Activated naive CD8-positive, alpha-beta T cell treated with anti-CD3 and anti-CD28 coated beads for 36 hours (primary cell): ENCODE measurements at places on chromosomes 16 and 17. TPM values are rescaled to one million over a fixed set of nuclear protein-coding genes. Genes with fewer than 3 reads are reported as not detected.
A peak's percentile ranks its signal among the peaks of the same experiment; 100 is the strongest.

- peak; percentile 76 for DNase-seq
Measured at GRCh38 chr16:84013787-84014569, 28.6 kb downstream of the SLC38A8 start.

DNA sequence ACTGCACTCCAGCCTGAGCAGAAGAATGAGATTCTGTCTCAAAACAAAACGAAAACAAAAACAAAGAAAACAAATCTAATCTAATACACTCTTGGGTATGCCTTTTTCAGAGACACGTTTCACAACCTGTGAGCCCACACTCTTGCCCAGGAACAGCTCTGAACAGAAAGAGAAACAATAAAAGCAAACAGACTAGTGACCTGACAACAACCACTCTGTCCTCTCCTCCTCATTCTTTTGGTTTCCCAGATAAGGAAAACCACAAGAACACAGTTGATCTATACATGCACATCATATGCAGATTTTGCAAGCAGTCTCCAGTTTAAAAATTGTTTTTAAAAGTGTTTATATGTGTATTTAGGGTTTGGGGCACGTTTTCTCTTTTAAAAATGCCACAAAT, 1.3 kb downstream of the MKS1 start:
- DNase-seq = no peak

GRCh38 chr17:46771561-46772474, 46.7 kb downstream of the WNT3 start:
- peak; percentile 33 for DNase-seq

Gene INPP5K
- total RNA-seq = 18.1 TPM

Gene C1QTNF8
- not detected for total RNA-seq

DNA sequence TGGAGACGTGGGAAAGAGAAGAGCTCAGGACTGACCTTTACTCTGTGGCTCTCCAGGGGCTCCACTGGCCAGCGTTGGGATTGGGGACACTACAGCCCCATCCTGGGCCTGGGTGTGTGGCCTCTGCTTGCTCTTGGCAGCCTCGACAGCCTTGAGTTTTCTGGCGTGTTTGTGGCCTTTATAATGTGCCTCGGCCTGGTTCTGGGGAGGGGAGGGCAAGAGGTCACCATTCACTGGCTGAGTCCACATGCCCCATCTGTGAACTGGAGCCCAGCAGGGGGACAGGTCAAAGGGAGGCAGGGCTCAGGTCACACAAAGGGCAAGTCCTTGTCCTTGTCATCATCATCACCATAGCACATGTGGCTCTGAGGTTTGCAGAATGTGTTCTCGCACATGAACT, 11.7 kb downstream of the NKIRAS2 start:
- no peak for DNase-seq

- DNase-seq = peak; percentile 30
Measured at GRCh38 chr17:40063187-40063771, 514 bp downstream of the THRA start.

DNA sequence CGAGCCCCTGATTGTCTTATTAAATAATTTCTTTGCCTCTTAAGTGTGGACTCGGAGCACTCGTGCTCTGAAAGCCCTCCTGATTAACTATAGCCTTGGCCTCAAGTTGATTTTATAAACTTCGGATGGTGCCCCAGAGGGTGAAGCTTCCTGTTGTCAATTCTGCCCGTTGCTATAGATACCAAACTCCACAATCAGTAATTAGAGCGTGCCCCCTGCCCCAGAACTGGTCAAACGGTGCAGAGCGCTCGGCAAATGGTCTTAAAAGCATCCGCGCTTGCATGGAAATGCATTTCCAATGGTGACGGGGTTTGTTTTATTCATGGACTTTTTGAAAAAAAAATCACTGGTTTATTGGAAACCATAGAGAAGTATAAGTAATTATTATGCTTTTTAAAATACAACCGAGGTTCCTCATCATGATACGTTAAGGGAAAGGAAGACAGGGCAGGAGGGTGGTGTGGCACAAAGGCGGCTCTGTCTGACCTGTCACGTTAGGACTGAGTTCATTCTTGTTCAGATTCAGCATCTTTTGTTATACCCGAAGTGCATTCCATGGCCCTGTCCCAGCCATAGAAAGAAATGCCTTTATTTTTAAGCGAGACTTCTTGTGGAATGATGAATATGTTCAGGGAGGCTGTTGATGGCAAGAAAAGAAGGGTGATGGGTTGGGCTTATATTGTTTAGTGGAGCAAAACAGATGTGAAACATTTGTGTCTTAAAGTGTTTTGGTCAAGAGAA, 476.4 kb downstream of the MAF start:
- DNase-seq = no peak

DNA sequence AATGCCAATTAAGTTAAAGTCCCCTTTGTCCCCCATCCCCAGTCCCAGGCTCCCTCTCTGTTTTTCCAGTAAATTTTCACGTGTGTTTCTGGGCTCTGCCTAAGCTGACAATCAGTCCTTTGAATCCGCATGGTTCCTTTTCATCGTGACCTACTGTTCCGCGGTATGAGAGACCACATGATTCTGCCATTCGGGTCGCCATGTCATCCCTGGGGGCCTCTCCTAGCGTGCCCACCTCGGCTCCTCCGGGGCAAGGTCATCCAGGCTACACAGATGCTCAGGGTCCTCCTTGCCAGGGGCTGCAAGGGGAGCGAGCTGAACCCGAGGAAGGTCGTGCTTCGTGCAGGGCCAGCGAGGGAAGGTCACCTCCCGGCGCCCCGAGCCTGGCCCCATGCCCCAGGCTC, 157.6 kb downstream of the RAB11FIP4 start:
- DNase-seq = no peak

- DNase-seq = no peak
Measured at GRCh38 chr16:82713778-82714177, 87.0 kb downstream of the CDH13 start.

Gene KCNH6
- total RNA-seq = not detected

- no peak for DNase-seq
Measured at GRCh38 chr16:64422259-64422658, 699.6 kb downstream of the CDH11 start.

Gene RMI2
- 56.1 TPM for total RNA-seq

DNA sequence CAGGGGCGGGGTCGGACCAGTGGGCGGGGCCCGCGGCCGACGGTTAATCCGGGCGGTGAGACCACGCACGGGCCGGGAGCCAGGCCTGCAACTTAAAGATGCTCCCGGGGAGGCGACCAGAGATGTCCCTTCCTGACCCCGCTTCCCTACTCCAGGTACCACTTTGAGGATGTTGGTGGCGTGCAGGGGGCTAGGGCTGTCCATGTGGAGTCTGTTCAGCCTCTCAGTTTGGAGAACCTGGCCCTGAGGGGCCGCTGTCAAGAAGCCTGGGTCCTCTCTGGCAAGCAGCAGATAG, 580 bp downstream of the RANGRF start:
- DNase-seq = no peak

GRCh38 chr17:15405058-15405415, 62.4 kb downstream of the CDRT4 start:
- no peak for DNase-seq

Gene KRT25
- not detected for total RNA-seq

DNA sequence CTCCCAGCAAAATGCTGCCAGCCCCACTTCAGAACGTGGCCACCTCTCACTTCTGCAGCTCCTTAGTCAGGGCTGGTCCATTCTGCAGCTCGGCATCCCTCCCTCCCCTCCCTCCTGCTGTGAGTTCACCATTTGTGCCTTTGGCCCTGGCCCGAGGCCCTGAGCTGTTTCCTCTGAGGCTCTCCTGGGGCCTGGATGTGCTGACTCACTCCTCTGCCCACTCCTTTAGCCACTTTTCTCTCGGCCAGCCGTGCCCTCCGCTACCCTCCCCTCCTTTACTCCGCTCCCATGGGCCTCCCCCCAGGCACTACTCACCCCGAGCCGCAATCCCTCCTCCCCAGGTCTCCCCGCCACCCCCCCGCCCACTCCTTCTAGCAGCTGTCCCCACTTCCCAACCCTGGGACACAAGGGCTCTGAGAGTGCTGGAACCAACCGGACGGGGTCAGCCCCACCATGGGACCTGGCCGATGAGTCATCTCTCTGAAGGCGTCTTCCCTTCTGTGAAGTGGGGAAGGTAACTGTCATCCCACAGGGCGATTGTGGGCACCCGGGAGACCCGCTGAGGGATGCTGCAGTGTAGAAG, 11.5 kb downstream of the KCNG4 start:
- no peak for DNase-seq

DNA sequence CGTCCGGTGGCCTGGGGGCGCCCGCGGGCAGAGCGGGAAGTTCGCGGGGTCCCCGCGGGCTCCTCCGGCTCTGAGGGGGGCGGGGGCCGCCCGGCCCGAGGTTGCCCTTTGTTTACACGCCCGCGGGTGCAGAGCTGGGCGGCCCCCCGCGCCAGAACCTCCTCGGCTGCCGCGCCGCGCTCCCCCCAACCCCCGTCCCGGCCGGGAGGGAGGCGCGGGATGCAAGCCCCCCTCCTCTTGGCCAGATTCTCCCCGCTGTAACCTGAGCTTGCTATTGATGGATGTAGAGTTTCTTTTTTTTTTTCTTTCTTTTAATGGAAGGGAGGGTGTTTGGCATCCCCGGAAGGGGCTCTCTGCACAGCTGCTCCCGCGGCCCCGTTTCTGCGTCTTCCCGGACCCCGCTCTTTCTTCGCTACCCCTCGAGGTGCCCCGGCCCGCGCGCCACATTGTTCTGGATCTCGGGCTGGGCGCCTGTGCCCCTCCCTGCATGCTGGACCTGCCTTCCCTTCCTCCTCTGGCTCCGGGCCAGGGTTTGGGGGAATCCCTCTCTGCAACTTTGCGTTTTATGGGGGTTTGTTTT, 646 bp downstream of the CBX2 start:
- DNase-seq = no peak

GRCh38 chr17:6660805-6661463, 9.4 kb downstream of the C17orf100 start:
- DNase-seq = no peak

Gene NT5M
- total RNA-seq = 6.1 TPM
